ENCODE measurements at places on chromosomes 7 and 10. TPM values are rescaled to one million over a fixed set of nuclear protein-coding genes. Genes with fewer than 3 reads are reported as not detected.

C10orf62 gene
- 0.48 TPM for total RNA-seq

RAPGEF5 gene
- total RNA-seq: 11.1 TPM

DNA sequence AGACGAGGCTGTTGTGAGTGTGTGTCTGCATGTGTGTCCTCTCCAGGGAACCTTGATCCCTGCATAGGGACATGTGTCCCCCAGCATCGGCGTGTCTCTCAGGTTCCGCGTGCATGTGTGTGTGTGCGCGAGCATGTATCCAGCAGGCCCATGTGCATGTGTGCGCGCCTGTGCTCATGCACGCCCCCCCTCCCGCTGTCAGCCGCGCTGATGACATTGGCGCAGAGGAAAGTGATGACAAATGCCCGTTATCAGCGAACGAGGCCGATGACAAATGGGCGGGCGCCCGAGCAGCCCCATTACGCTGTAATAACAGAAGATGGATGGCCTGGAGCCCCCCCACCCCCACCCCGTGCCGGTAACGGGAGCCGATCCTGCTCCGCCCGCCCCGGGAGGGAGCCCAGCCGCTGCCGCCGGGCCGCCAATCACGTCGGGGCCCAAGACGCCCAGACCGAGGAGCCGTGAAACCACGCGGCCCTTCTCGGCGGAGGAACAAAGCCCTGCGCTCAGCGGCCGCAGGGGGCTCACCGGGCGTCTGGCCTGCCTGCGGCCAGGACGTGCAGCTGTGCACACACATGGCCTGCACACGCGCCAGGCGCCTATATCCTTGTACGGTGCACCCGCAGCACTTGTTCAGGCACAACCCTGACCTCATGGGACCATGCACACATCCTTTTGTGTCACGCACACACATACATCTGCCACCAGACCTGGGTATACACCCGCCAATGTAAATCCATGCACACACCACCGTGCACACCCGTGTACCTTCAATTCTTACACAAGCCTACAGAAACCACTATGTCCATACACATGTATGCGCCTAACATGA lies 21.5 kb downstream of the POLL start:
- DNase-seq: peak; percentile 43

DNA sequence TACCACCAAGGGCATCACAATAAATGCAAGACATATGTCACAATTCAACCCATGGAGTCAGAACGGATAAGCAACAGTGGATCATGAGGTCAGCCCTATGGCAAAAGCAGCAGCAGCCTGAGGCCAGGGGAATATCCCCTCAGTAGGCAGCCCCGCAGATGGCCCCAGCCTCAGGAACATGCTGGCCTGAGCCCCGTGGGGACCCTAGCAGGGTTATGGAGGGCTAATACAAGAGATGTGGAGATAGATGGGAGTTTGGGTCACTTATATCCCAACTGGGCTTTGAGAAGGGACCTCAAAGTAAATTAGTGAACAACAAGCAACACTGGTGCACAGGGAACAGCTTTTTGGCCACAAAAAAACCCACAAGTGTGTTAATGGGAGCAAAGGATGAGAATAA lies 9.1 kb downstream of the TMEM72 start:
- DNase-seq: no peak

SPDYE2 gene
- total RNA-seq: not detected

DNA sequence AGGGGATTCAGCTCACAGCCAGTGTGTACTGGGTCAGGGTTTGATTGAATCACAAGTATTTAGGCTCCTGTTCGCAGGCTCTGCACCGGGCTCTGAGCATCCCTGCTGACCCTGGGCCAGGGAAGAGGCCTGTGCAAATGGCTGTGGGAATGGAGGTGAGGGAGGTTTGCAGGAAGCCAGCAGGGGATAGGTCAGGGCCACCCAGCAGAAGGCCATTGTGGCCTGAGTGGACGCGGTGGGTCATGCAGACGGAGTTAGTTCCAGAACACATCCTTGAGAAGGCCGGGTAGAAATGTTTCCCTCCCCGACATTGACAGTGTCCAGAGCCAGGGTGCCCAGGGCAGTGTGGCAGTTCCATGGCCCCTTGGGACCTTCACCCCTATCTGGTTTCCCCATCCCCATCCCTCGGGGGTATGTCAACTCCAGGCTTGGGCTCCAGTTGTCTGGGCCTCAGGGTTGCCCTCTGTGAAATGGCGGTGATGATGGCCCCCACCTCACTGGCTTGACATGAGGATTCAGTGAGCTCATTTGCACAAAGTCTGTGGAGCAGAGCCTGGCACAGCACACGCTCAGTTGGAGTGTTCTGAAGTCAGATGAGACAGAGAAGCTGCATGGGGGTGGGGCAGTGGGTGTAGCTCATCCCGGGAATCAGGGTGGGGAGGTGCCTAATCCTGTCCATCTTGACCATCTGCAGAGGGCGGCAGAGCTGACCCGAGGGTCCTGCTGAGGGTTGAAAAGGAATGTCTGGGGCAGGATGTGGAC lies 107.6 kb downstream of the ADCY1 start:
- no peak for DNase-seq

DNA sequence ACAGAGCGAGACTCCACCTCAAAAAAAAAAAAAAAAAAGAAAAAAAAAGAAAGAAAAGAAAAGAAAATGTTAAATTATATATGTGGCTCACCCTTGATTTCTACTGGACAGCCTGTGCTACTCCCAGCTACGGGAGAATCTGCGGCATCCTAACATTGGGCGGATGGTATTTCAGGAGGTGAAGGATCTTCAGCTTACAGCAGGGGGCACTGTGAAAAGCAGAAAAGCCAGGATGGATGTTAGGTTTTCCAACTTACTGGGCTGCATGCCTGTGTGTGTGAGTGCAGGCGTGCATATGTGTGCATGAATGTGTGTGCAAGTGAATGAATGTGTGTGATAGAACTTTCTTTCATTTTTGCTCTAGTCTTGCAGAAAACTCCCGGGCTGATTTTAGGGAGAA lies 1066.5 kb downstream of the TYW1 start:
- DNase-seq: no peak

DNA sequence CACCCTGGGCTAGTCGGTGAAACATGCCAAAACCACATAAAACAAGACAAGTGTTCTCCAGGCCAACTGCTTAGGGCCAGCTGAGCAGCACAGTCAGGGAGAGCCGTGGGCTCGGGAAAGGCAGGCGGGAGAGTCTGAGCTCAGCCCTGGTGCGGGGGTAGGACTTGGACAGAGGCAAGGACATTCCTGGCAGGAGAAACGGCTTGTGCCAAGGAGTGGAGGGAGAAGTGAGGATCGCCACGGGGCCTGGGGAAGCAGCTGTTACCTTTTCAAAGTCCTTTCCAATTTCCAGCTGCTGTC lies 4.2 kb downstream of the ELN start:
- peak; percentile 73 for DNase-seq

GRCh38 chr7:4849390-4849789 lies 12.4 kb downstream of the PAPOLB start:
- DNase-seq: no peak

PIP gene
- not detected for total RNA-seq

DNA sequence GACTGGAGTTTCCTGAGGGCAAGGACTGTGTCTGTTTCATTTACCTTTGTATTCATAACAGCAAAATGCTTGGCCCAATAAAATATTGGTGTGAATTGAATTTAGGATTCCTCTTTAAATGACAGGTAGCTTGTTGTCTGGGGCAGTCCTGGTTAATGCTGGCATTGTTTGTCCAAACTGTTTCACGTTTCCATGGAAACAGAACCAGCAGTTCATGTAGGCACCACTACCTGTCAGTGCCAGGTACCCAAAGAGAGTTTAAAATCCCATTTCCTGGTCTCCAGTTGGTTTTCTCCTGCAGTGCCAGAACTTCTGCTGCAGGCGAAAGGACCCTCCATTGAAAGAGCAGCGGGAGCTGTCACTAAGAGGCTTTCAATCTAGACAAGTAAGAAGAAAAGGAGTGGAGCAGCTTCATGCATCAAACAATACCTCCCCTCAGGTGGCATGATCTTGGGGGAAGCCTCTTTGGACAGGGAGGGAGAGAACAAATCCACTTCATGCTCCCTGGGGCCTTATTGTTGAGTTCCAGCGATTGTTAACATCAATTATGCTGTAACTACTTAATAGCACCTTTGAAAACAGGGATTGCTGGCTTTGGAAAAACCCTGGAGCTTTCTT lies 109.6 kb downstream of the KIF20B start:
- no peak for DNase-seq

- DNase-seq: no peak
These were observed 172.3 kb upstream of the ADCY1 start for GRCh38 chr7:45401851-45402250.

CHAT gene
- not detected for total RNA-seq

GRID1 gene
- 1.1 TPM for total RNA-seq

GRM8 gene
- total RNA-seq: not detected

SPDYE16 gene
- not detected for total RNA-seq

Measured in Right ventricle myocardium superior (tissue), 1 donor.